ENCODE measurements at places on chromosomes 16 and 17.

DNA sequence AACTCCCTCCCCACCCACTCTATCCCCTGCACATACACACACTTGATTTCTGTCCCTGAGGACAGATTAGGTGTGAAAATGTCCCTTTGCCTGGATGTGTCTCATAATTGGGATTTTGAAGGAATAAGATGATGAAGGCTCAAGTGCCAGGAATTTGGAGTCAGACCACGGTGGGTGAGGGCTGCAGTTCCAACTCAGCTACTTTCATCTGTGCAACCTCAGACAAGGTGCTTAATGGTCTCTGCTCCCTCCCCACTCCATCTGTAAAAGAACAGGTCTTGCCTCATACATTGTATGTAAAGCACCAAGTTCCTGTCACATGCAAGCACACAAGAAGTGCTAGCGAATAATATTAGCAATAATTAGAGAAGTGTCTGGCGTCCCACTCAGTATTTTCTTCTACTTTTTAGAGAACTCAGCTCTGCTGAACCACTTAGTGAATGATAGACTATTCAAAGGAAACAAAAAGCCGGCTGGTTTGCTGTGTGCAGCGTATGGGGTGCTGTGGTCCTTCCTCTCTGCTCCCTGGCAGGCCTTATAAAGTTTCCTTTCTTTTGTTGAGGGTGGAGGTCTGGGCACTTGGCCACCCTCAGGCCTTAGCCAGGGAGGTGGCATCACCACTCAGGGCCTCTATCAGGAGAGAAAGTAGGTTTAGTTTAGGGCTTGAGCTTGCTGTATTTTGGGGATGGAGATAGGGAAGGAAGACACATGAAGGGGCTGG lies 6.4 kb downstream of the TBX4 start:
- DNase-seq, result no peak

- DNase-seq, result peak; percentile 39
Measured at GRCh38 chr17:73591296-73592078, 52.8 kb downstream of the SDK2 start.

DNA sequence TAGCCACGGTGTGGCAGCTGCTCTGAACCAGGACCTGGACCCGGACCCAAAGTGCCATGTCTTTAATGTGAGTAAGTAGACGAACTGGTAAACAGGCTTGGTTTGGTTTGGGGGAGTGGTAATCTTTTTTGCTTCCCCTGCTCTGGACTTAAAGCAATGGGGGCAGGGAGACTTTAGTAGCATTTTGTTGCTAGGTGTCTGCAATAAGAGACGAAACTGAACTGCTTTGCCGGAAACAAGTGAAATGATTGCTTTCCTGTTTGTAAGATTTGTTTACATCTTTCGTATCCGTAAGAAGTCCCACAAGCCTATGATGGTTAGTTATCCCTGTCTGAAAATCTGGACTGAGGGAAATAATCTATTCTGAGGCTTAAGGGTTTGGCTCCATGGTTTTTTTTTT lies 21.5 kb downstream of the PRCD start:
- peak; percentile 62 for DNase-seq

- DNase-seq, result no peak
Measured at GRCh38 chr17:39402890-39403605, 1.6 kb upstream of the FBXL20 start.

- no peak for DNase-seq
Measured at GRCh38 chr16:11386054-11386680, 40.9 kb downstream of the RMI2 start.

DNA sequence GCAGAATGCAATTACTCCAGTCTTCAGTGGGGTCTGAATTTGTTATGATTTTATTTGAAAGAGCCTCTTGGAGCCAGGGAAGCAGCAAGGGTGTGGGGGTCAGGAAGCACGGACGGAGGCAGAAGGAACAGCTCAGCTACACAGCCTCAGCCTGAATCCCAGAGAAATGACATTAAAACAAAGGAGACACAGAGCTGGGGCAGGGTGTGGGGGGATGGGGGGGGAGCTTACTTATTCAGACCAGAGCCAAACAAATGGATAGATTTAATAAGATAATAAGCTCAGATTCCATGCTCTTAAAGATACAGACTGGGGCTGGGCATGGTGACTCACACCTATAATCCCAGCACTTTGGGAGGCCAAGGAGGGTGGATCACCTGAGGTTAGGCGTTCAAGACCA lies 195.3 kb downstream of the ZNF423 start:
- no peak for DNase-seq

DNA sequence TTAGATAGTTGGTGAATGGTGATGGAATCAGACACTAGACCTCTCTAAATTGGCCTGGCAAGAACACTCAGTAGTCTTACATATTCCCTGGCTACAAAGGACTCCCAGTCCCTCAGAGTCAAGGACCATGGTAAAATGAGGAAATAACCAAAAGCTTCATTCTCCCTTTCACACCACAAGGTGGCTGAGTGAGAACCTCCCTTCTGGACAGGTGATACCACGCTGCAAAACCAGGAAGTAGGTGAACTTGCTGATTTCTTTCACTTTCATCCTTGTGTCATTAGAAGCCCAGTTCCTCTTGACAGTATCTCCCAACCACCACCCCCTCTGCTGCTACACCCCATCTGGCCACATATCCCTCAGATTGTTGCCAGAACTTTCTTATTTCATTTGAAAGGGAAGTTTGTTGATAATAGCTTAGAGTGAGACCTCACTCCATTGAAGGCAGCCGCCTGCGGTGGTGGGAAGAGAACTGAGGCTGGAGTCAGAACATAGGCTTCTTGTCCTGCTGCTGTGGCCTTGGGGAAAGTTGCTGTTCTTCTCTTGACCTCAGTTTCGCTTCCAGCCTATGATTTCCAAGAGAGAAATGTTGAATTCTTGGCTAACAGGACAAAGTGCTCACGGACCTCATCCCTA lies 290.6 kb upstream of the CCL2 start:
- no peak for DNase-seq

DNA sequence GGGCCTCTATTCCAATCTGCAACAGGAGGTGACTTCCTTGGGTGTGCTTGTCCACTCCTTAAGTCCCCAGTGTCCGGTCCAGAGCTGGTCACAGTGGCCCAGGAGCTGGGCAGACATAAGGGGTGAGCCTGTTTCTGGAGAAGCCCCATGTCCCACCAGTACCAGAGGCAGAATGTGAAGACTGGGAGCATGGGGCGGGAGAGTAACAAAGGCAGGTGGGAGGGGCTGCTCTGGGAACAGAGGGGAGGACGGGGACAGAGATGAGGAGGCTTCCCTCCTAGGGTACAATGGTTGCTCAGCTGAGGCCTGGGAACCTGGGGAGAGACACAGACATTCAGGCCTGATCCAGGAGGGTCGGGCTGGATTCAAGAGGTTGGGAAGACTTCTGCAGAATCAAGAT lies 323.3 kb upstream of the TNRC6C start:
- DNase-seq, result no peak

DNA sequence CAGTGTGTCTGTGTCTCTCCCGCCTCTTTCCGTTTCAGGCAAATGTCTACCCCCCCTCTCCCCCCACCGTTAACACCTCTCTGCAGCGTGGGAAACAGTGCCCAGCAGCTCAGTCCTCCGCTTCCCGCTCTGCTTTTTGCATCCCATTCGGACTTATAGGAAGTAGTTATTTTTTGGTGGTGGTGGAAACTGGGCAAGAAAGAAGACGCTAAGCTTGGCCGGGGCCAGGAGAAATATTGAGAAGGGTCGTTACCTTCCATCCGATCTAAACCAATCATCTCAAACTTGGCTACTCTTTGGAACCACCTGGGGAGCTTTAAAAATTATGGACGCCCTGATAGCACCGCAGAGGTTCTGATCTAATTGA lies 499 bp upstream of the HLF start:
- DNase-seq, result no peak

DNA sequence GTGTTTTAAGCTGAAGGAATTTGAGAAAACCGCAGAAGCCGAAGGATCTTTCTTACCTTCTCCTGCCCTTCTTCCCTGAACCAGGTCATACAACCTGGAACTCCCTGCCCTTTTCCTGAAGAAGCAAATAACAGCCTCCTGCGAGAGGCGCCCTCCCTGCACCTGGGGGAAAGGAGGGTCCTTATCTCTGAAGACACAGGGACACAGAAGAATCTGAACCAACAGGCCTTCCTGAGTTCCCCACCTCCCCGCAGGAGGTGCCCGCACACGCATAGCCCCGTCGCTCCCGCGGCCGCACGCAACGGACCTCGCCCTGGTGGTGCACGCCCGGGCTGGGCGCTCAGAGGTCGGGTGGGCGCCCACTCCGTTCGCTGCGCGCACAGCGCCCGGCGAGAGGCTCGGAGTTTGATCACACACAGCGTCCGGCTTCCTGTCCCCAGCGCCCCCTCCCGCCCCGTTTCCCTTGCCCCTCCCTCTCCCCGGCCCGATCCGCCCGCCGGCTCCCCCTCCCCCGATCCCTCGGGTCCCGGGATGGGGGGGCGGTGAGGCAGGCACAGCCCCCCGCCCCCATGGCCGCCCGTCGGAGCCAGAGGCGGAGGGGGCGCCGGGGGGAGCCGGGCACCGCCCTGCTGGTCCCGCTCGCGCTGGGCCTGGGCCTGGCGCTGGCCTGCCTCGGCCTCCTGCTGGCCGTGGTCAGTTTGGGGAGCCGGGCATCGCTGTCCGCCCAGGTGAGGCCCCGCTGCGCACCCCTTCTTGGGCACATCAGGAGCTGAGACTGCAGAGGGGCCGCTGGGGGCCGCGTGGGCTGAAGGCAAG lies at the start of gene TNFSF12:
TNFSF12 (plus strand) TSS at position 474 of the 816 bp plus-strand sequence; CDS start at position 570, 96 bp downstream.
- peak; percentile 61 for DNase-seq

DNA sequence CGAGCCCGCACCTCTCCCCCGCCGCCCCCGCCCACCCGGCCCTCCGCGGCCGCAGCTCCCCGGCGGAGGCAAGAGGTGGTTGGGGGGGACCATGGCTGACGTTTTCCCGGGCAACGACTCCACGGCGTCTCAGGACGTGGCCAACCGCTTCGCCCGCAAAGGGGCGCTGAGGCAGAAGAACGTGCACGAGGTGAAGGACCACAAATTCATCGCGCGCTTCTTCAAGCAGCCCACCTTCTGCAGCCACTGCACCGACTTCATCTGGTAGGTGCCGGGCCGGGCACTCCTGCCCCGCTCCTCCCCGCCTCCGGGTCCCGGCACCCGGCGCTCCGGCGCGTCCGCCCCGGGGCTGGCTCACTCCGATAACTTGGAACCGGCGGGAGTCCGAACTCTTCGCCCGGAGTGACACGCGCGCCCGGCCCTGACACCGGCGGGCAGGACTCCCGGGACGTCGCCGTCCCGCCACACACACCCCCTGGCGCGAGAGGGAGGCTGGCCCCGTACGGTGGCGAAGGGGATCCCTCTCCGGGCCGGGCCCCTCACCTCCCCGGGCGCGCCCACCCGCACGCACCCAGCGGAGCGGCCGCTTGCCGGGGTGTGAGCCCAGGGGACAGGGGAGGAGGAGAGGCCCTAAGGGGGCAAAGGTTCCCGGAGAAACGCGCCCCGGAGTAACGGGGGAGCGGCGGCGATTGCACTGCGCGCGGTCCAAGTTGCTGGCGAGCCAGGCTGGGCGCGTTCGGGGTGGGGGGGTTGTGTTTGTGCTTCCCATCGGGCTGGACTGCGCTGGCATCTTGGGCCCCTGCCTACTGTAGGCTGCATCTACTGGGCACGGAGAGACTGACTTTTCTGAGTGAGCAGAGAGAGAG lies 581 bp downstream of the PRKCA start:
- peak; percentile 14 for DNase-seq

- DNase-seq, result peak; percentile 13
Measured at GRCh38 chr17:17757391-17757791, 76.1 kb downstream of the RAI1 start.

- peak; percentile 77 for DNase-seq
Measured at GRCh38 chr16:30183233-30184095, at the start of gene CORO1A. Gene CORO1A, plus strand, starts transcription at chr16:30183602. Its CDS starts 1,608 bp downstream, at chr16:30185210.

- DNase-seq, result no peak
Measured at GRCh38 chr17:16920628-16921020, 51.3 kb downstream of the TNFRSF13B start.

- DNase-seq, result no peak
Measured at GRCh38 chr16:3995001-3995400, 114.5 kb upstream of the CREBBP start.

DNA sequence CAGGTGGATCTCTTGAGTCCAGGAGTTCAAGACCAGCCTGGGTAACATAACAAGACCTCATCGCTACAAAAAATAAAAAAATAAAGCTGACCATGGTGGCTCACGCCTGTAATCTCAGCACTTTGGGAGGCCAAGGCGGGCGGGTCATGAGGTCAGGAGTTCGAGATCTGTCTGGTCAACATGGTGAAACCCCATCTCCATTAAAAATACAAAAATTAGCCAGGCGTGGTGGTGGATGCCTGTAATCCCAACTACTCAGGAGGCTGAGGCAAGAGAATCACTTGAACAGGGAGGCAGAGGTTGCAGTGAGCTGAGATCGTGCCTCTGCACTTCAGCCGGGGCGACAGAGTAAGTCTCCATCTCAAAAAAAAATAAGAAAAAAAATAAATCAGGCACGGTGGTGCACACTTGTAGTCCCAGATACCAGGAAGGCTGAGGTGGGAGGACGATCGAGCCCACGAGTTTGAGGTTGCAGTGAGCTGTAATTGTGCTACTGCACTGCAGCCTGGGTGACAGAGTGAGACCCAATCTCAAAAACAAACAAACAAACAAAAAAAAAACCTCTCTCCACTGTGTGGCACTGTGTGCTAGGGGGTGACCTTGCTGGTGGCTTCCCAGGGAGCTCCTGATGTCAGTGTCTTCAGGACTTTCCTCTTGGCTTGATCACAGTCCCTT lies 19.8 kb upstream of the MAPK3 start:
- peak; percentile 59 for DNase-seq

- no peak for DNase-seq
Measured at GRCh38 chr17:33302394-33302793, 9.3 kb upstream of the ASIC2 start.

DNA sequence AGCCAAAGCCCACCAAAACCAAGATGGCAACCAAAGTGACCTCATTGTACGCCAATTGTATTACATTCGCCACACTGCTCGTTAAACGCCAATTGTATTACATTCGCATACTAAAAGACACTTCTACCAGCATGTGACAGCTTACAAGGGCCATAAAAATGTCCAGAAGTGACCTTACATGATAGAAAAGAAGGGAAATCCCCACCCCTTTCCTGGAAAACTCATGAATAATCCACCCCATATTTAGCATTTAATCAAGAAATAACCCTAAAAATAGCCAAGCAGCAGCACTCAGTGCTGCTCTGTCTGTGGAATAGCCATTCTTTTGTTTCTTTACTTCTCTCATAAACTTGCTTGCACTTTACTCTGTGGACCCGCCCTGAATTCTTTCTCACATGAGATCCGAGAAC lies 25.7 kb downstream of the PSMD7 start:
- no peak for DNase-seq

GRCh38 chr17:17531156-17531555 lies 35.0 kb upstream of the RASD1 start:
- no peak for DNase-seq

GRCh38 chr17:77531002-77531401 lies 390.2 kb downstream of the SEC14L1 start:
- no peak for DNase-seq

DNA sequence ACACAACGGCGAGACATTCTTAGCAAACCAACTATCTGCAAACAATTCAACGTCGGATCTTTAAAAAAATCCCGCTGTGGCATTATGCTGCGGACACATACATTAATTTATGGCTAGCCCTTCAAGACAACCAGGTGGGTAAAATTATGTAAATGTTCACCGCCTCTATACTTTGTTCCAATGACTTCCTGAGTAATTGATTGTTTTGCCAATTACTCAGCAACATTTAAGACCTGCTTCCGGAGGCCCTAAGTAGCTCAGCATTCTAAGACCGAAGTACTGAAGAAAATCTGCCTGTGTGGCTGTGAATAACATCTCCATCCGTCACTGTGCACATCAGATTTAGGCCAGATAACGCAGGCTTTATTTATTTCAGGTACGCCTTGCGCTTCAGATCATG lies 23.3 kb downstream of the QPRT start:
- peak; percentile 36 for DNase-seq
